Muscle of back (tissue), 13 donors: ENCODE measurements at places on chromosomes 12 and 14.
A peak's percentile ranks its signal among the peaks of the same experiment; 100 is the strongest.

DNA sequence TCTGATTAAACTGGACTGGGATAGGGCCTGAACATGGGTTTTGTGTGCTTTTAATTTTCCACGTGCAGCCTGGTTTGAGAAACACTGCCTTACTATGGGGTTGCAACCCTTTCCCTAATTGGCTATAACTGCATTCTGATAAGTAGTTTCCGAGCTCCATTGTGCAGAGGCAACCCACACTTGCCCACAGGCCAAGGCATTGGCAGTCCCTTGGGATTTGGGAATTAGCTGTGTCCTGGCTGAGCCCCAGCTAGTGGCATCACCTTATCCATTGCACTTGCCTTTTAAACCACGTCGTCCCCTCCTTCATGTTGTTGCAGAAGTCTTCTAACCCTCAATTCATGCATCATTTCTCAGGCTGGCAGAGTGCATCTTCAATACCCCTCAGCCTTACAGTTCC is 10.2 kb downstream of the VCPKMT start:
- DNase-seq, result no peak

DNA sequence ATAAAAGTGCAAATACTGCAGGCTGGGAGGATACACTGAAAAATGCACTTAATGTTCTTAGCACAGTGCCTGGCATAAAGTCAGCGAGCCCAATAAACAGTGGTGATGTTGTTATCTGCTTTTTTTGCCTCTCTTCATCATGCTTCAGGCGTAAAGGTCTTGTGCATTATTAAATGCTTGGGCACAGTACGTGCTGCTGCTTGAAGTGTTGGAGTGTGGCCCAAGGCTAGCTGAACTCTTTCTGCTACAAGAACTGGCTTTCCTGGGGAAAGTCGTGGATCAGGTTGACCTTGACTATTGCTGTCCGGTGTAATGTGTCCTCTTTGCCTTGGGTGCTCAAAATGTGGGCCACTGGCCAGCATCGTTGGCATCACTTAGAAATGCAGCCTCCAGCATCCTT is 43.0 kb downstream of the SMOC1 start:
- no peak for DNase-seq

GRCh38 chr14:61581340-61581739 is 114.0 kb upstream of the HIF1A start:
- DNase-seq, result no peak

DNA sequence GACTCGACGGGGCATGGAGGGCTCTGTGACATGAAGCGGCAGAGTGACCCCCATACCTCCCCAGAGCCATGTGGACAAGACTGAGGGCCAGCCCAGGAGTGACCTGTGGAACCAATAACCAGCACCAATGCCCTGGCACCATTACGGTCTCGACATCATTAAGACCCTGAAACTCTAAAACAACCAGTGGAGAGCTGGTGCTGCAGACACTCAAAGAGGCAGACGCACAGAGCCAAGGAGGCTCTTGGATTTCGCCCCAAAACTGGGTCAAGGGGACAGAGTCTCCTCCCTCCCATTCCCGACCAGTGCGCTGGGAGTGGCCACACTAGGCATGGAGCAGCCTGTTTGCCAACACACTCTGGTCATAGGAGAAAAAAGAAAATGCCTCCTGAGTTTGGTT is 41.6 kb upstream of the VASH1 start:
- no peak for DNase-seq

GRCh38 chr12:8644345-8645248 is 18.0 kb downstream of the MFAP5 start:
- DNase-seq, result no peak

- DNase-seq, result no peak
Measured at GRCh38 chr14:59116984-59117415, 71.5 kb upstream of the DAAM1 start.

GRCh38 chr14:59240356-59240755 is 51.9 kb downstream of the DAAM1 start:
- no peak for DNase-seq

DNA sequence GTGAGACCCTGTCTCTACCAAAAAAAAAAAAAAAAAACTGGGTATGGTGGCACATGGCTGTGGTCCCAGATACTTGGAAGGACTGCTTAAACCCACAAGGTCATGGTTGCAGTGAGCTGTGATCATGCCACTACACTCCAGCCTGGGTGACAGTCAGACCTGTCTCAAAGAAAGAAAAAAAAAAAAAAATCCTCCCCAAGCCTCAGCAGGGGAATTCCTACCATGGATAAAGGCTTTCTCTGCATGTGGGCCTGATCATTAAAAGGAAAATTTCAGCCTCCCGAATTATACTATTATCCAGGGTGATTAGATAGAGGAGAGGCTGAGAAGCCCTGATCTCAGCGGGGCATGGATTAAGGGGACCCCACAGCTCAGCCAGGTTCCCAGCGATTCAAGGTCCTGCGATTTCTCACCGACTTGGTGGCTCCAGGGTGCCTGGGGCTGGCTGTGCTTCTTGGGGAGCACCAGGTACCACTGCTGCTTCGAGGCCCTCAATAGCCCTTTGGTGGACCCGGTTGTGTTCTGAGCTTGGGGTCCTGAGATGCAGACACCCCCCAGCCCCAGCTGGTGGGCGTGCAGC is 5.6 kb downstream of the SH2B3 start:
- DNase-seq, result no peak

DNA sequence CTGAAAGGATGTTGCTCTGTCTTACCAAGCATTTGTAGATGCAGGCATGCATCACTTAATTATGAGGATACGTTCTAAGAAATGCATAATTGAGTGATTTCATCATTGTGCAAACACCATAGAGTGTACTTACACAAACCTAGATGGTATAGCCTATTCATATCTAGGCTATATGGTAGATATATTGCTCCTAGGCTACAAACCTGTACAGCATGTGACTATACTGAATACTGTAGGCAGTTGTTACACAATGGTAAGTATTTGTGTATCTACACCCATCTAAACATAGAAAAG is 75.9 kb downstream of the IFT81 start:
- DNase-seq, result no peak

DNA sequence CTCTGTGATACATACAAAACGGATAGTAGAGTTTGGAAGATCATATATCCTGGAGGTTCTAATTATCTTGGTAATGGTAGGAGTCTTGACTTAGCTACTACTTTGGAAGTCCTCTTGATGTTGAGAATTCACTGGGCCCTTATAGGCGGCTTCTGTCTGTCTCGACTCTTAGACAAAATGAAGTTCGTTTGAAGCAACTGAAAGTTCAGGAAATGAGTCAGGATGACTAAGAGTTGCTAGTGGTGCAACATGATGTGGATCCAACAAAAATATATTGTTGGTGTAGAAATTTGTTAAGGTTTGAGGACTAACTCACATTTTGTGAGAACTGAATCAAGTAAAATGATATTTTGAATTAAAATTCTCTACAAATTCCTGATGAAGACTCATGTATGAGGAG is 272.7 kb downstream of the AEBP2 start:
- DNase-seq, result peak; percentile 46

DNA sequence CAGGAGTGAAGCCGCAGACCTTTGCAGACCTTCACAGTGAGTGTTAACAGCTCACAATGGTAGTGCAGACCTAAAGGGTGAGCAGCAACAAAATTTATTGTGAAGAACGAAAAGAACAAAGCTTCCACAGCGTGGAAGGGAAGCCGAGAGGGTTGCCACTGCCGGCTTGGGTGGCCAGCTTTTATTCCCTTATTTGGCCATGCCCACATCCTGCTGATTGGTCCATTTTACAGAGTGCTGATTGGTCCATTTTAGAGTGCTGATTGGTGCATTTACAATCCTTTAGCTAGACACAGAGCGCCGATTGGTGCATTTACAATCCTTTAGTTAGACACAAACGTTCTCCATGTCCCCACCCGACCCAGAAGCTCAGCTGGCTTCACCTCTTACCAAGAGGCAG is 35.5 kb downstream of the MAPK1IP1L start:
- no peak for DNase-seq

GRCh38 chr14:72901361-72901760 is 7.5 kb upstream of the DPF3 start:
- DNase-seq, result no peak
